Left lung (tissue), 14 donors: ENCODE measurements at places on chromosomes 7 and 10. TPM values are rescaled to one million over a fixed set of nuclear protein-coding genes. Genes with fewer than 3 reads are reported as not detected.
A peak's percentile ranks its signal among the peaks of the same experiment; 100 is the strongest.

GRCh38 chr10:71084818-71085126 lies 127.6 kb upstream of the UNC5B start:
- no peak for DNase-seq

DNA sequence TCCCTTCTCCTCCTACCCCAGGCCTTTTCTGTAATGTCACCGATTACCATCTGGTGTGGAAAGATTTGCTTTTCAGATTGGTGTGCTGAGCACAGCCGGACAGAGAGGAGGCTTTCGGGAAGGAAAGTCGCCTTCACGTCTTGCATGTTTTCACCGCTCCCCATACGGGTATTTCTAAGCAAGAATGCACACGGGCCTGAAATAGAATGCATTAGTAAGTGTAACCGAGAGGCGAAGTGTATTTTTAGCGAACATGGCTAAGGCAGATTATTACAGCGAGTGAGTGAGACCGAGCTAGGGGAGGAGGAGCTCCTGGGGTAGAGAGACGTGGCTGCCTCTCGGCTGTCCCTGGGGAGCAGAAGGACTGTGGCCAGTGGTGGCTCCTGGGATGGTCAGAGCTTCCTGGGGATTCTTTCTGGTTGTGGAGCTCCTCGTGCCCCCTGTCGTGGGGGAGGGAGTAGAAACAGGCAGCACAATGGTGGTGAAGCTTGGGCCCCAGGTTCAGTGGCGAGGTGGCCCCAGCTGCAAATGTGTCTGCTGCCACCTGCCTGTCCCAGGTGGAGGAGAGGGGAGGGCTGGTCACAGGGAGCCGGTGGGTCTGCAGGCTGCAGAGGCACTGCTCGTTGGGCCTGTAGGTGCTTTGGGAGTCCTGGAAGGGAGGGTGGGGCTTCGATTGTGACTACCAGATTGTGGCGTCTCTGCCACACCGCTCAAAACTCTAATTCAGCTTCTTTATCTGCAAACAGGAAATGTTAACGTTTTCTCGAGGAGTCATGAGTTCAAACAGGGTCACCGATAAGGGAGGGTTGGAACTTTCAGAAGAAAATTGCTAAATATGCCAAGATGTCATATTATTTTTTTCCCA lies 135.8 kb downstream of the CAMK1D start:
- DNase-seq: no peak

The PHKG1 gene
- 1.9 TPM for polyA plus RNA-seq

DNA sequence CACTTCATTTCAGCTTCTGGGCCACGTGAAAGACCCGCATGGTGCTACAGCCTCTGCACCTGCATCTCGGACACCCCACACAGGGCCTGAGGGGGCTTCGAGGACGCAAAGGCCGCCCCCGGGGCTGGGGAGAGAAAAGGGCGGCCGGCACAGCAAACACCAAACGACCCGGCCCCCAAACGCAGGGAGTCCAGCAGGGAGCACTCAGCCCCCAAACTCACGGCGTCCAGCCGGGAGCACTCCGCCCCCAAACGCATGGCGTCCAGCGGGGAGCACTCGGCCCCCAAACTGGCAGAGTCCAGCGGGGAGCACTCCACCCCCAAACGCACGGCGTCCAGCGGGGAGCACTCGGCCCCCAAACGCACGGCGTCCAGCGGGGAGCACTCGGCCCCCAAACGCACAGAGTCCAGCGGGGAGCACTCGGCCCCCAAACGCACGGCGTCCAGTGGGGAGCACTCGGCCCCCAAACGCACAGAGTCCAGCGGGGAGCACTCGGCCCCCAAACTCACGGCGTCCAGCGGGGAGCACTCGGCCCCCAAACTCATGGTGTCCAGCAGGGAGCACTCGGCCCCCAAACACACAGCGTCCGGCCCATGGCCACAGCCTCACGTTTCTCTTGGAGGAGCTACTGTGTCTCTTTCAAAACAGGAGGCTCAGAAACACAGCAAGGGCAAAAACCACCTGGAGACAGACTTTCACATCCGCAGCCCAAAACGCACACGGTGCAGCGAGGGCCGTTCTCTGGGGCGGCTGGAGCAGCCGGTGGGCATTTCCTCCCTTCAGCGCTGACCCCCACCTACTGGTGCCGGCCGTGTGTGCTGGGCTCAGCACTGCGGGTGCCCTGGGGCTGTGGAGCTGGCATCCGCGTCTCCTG lies 27.0 kb upstream of the UTF1 start:
- DNase-seq: no peak

The GRB10 gene
- 52.0 TPM for polyA plus RNA-seq

The SAP25 gene
- 9.7 TPM for polyA plus RNA-seq

DNA sequence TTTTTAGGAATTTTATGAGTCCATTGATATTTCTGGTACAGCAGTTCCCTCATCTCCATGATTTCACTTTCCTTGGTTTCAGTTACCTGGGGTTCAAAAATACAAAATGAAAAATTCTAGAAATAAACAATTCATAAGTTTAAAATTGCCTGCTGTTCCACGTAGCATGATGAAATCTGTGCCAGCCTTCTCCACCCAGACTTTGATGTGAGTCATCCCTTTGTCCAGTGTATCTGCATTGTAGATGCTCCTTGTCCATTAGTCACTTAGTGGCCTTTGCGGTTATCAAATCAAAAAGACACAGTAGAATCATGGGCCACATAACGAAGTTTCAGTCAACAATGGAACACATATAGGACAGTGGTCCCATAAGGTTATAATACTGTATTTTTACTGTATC lies 286.9 kb downstream of the PTEN start:
- no peak for DNase-seq

The CALN1 gene
- polyA plus RNA-seq: 0.27 TPM

DNA sequence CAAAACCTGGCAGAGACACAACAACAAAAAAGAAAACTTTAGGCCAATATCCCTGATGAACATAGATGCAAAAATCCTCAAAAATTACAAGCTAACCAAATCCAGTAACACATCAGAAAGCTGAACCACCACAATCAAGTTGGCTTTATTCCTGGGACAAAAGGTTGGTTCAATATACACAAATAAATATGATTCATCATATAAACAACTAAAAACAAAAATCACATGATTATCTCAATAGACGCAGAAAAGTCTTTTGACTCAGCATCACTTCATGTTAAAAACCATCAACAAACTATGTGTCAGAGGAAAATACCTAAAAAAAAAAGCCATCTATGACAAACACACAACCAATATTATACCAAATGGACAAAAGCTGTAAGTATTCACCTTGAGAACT lies 283.5 kb downstream of the THSD7A start:
- no peak for DNase-seq

The VSTM2A gene
- polyA plus RNA-seq: 0.24 TPM

The ITGA8 gene
- 62.8 TPM for polyA plus RNA-seq

- no peak for DNase-seq
Measured at GRCh38 chr7:130009848-130010688, 41.1 kb downstream of the ZC3HC1 start.

DNA sequence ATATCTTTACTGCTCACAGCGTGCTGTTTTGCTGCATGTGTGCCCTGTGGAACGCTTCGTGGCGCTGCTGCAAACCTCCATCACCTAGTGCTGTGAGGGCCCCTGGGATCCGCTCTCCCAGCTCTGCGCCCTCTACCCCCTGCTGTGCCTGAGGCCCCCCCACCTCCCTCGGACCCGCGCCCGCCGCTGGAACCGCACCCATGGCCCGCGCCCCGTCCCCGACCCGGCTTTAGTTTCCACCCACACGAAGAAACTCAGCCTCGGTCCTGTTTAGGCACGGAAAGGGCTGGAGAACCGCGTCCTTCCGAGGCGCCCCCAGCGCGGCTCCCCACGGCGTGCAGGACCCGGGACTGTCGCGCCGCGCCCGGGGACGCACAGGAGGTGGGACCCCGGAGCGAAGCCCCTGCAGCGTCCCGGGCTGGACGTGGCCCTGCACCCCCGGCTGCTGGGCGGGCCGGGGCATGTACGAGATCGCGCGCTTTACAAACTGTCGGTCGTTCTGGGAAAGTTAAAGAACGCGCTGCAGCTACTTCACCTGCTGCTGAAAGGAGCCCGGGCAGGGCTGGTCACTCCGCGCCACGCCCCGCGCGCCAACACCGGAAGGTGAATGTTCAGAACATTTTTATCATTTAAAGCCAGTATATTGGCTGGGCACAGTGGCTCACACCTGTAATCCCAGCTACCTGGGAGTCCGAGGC lies 54.3 kb downstream of the BMS1 start:
- DNase-seq: peak; percentile 3

DNA sequence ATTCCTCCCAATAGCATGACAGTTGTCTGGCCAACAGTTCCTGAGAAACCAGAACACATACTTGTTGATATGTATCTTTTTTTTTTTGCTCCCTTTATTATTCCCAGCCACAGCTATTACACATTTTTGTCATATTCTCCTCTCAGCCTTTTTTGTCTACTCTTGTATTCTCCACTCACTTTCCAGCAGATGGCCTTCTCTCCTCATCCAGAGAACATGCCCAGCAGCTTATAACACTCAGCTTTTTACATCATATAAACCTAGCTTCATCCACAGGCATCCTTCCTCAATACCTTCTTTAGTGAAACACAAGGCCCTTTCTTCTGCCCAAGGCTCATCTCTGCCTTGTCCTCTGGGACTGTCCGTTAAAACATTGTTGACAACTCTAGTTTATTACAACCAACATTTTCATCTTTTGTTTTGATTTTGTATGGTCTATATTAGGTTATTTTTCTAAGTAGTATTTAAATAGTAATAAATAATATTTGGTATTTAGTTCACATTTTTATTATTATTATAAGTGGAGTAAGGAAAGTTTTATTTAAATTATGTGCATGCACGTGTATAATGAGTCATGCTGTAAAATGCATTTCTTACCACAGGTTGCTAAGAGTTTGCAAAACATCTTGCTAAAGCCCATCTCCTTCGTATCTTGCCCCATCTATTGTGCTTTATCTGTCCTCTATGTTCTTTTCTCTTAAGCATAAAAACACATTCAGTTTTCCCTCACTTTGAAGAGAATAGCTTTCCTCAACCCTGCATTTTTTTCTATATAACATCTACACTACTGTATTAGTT lies 101.5 kb downstream of the ORC5 start:
- DNase-seq: no peak

The ARHGEF35 gene
- polyA plus RNA-seq: 13.9 TPM
